A549 (cell line): ENCODE measurements at places on chromosomes 11 and 22.

GRCh38 chr11:11409901-11410300 is 56.9 kb upstream of the CSNK2A3 start:
- DNase-seq: no peak

GRCh38 chr22:30044369-30044768 is 35.9 kb upstream of the HORMAD2 start:
- no peak for DNase-seq

- no peak for DNase-seq
Observed at GRCh38 chr22:33006955-33007318, 51.2 kb downstream of the SYN3 start.

- DNase-seq: no peak
Observed at GRCh38 chr22:47064416-47064815, 302.0 kb downstream of the TBC1D22A start.

DNA sequence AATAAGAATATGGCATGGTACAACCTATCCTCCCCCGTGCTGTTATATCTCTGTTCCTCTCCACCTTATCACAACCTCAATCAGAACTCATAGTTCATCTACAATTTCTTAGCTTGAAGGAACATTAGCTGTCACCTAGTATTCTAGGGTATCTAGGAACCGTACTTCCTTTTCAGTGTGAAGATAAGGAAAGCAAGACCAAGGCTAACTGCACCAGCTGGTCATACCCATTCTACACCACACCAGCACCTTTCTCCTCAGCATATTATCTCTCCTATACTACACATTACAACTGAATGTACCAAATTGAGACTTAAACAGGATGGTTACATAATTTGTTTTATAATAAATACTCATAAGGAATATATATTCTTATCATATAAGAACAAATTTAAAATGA is 73.1 kb downstream of the ARHGAP32 start:
- no peak for DNase-seq

DNA sequence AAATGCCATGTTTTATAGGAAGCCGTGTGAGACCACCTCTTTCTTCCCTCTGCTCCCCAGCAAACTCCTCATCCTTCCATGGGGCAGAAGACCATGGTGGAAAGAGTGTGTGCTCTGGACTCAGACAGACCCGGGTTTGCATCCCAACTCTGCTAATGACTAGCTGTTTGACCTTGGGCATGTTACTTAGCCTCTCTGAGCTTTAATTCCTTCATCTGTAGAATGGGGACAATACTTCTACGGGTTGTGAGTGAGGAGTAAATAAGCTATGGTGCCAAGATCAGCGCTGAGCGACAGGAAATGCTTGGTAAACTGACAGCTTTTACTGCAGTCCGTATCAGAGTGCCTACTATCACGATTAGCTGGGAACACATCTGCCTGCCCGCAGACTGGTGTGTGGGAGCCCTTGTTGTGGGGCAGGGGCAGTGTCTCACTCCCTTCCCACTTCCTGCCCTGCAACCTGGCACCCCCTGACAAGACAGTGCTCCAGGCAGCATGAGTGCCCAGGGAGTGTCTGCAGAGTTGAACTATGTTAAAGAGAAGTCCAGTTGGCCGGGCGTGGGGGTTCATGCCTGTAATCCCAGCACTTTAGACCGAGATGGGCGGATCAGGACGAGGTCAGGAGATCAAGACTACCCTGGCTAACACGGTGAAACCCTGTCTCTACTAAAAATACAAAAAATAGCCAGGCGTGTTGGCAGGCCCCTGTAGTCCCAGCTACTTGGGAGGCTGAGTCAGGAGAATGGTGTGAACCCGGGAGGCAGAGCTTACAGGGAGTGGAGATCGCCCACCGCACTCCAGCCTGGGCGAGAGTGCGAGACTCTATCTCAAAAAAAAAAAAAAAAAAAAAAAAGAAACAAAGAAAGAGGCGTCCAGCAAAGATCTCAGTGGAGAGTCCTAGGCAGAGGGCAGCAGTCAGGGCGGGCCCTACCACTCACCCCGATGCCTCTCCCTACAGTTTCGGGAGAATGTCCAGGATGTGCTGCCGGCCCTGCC is 2.2 kb downstream of the SEC14L2 start:
- DNase-seq: no peak

DNA sequence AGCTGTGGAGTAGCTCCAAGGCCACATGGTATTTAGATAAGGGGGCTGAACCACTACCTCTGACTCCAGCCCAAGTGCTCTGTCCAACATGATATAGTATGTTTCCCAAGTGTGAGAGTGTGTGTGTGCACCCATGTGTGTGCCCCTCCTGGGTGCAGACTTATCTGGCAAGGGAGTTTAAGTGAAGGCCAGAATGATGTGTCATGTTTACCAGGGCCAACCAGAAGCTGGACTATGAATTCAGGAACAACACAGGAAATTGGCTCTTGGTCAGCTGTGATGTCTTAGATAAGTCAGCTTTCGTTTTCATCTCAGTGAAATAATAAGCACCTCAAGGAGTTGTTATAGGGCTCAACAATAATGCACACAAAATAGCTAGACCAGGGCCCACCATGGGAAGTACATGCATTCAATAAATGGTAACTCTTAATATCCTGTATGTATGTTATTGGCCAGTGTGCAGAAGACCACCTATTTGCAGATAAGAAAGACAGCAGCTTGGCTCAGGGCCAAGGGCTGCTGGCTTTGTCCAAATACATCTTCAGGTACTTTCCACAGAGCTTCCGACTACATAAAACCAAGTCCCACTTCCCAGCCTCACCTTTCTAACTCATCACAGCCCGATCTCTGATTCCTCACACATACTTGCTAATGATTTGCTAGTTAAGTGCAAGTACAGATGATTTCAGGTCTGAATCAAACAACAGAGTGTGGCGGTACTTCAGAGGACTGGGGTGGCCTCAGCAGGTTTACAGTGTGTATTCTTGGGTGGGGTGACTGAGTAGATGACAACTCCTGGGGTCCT is 120.9 kb downstream of the ME3 start:
- DNase-seq: peak; percentile 40

- peak; percentile 0 for DNase-seq
Observed at GRCh38 chr11:24575392-24575791, 78.5 kb downstream of the LUZP2 start.

- DNase-seq: no peak
Observed at GRCh38 chr11:110349138-110349996, 53.0 kb upstream of the RDX start.

- DNase-seq: no peak
Observed at GRCh38 chr11:135043434-135043833, 631.4 kb upstream of the B3GAT1 start.

GRCh38 chr22:32569956-32570355 is 95.3 kb downstream of the FBXO7 start:
- no peak for DNase-seq

- peak; percentile 87 for DNase-seq
Observed at GRCh38 chr11:76445121-76446084, 585 bp downstream of the EMSY start.

GRCh38 chr11:118740892-118741291 is 50.1 kb downstream of the DDX6 start:
- no peak for DNase-seq
